Activated CD4-positive, alpha-beta T cell treated with anti-CD3 and anti-CD28 coated beads for 36 hours (primary cell): ENCODE measurements at places on chromosomes 1 and 21.

- DNase-seq = no peak
These were observed 9.7 kb downstream of the DBT start for GRCh38 chr1:100239961-100240360.

DNA sequence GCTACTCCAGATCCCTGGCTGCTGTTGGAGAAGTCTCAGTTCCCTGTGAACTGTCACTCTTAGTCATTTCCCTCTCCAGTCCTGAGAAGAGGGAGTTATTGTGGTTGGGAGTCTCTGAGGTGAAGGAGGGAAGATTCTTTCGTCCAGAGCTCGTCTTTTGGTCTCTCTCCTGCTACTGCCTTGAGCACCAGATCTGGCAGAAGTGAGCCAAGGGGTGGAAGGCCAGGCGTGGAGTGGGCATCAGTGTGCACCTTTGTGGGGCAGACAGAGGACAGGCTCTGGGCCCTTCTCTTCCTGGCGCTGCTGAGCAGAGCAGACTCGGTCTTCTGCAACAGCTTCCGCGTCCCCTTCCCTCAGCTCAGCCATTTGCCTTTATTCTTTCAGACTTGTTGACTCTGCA lies 19.1 kb downstream of the CLCN6 start:
- DNase-seq = no peak

GRCh38 chr1:36175137-36176095 lies 19.5 kb downstream of the MAP7D1 start:
- DNase-seq = no peak

GRCh38 chr1:201888282-201889089 lies at the start of gene SHISA4:
Gene SHISA4 (plus strand): TSS chr1:201888898. CDS start chr1:201888995, 97 bp downstream.
- DNase-seq = peak; percentile 23

DNA sequence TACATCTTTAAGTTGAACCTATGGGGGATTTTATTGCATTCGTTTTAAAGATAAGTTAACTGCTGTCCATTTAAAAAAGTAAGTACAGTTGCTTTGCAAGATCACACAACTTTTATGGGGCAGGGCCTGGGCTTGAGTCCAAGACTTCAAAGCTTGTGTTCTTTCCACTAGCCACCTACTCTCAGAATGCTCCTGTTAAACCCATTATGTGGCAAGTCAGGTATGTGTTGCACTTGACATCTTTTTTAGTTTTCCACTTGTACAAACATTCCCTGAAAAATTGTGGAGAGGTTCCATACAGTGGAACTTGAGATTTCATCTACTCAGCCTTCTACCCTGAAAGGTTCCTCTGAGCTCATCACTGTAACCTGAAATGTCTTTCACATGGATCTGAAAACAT lies 235.5 kb upstream of the SGIP1 start:
- no peak for DNase-seq

GRCh38 chr1:4854367-4854766 lies 200.0 kb downstream of the AJAP1 start:
- DNase-seq = no peak

GRCh38 chr21:33036430-33037162 lies 10.9 kb downstream of the OLIG2 start:
- DNase-seq = peak; percentile 35

DNA sequence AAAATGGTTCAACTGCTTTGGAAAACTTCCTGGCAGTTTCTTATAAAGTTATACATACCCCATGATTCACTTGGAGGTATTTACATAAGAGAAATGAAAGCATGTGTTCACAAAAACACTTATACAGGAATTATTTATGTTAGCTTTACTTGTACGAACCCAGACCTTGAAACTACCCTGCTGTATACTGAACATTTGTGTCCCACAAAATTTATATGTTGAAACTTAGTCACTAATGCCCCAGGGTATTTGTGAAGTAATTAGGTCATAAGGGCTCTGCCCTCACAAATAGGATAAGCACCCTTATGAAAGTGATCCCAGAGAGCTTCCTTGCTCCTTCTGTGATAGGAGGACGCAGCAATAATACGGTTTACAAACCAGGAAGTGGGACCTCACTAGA lies 42.7 kb upstream of the B3GALT2 start:
- no peak for DNase-seq

- no peak for DNase-seq
These were observed 3.7 kb upstream of the PEX11B start for GRCh38 chr1:145922266-145922665.

GRCh38 chr1:204915861-204916495 lies 45.3 kb downstream of the NFASC start:
- no peak for DNase-seq

DNA sequence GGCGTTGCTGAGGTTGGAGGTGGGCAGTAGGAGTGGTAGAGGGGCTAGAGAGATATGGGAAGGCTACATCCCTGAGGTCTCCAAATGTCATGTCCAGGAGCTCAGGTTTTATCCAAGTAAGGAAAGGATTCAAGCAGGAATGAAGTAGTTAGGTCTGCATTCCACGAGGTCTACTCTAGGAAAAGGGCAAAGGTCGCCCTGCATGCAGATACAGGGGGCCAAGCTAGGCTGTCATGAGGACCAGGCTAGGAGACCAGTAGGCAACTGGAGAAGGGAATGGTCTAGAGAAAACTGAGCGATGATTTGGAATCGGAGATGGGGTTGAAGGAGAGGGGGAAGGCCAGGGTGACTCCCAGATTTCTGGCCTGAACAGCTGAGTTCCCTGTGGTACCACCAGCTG lies 48.7 kb downstream of the IRF2BP2 start:
- no peak for DNase-seq

DNA sequence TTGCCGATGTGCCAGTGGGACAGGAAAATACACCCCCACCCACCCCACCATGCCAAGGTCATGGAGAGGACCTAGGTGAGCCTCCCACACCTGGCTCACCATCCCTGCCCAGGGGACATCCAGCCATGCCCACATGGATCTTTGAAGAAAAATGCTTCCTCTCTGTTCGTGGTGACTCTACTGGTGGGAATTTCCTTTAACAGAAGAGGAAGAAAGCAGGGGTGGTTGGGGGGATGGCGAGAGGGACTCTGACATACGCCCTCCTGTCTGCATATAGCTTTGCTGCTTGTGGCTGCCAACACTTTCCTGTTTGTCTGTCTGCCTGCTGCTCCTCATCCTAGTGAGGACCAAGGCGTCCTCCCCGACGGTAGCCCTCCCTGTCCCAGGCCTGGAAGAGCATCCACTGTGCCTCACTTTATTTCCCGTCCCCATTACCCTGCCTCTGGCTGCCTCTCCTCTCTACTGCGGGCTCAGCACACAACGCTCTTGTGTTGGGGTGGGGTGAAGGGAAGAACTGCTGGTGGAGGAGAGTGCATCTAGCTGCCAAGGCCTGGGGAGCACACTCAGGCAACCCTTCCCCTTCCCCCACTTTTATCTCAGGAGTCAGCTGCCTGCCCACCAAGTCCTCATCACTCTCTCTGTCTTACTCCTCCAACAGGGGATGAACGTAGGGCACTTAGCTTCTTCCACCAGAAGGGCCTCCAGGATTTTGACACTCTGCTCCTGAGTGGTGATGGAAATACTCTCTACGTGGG lies 2.5 kb downstream of the SEMA4A start:
- peak; percentile 30 for DNase-seq

DNA sequence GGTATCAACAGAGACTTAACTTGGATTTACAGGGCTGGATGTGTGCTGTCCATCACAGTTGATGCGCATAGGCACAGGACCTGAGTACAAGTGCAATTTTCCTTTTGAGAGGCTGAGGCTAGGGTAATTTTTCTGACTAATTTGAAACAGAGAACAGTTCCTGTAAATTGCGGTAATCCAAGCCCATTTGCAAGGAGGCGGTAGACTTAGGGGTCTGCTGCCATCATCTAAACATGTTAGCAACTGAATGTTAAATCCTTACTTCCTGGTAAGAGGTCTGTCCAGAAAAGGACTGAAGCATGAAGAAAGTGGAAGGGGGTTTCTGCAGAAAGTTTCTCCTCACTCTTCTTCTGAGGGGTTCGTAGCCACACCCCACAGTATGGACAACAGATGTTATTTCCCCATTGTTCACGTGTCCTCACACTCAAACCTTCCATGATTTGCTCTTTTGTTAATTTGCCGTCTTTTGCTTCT lies 23.7 kb upstream of the C1orf198 start:
- no peak for DNase-seq

DNA sequence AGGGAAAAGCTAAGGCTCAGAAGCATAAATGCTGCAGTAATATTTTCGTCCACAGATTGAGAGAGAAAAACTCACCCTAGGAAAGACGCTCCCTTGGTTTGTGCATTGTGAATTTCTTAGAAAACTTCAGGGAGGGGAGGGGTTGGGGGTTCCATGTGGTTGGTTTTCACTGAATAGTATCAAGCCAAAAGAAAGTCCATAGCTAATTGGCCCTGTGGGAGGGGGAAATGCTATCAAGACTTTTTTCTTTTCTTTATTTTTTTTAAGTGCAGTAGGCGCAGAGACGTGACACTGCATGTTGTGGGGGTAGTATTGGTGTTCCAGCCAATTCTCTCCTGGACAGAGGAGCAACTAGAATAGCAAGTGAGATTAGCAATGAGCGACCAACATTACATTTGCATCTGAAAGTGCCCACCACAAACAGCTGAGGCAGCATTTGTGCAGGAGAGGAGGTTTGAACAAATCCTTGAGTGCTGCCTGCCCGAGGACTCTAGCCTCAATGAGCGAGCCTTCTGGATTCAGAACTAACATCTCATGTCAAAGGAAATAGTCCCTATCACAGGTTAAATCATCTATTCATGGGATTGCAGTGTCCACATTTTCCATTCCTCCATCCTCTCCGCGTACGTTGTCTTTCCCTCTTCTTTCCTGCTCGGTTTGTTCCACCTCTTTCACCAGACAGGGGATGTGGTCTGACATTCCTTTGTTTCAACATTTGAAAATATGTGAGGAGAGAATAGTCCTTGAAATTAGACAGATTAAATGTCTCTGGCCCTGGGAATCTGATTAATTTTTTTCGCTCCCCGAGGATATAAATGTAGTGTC lies 118.0 kb upstream of the MARK1 start:
- no peak for DNase-seq

- DNase-seq = no peak
These were observed 31.3 kb downstream of the CENPF start for GRCh38 chr1:214634267-214634666.

GRCh38 chr1:65480684-65481405 lies 60.4 kb downstream of the LEPR start:
- DNase-seq = no peak

DNA sequence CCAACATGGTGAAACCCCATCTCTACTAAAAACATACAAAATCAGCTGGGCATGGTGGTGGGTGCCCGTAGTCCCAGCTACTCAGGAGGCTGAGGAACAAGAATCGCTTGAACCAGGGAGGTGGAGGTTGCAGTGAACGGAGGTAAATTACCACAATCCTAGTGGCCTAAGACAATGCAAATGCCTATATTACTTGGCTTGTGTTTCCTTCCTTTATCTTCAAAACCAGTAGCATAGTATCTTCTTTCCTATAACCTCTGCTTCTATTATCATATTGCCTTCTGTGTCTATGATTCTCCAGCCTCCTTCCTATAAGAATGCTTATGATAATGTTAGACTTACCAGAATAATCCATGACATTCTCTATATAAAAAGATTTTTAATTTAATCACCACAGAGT lies 156.2 kb upstream of the RGS18 start:
- DNase-seq = peak; percentile 5

GRCh38 chr1:193448682-193449461 lies 262.5 kb upstream of the B3GALT2 start:
- DNase-seq = peak; percentile 25

DNA sequence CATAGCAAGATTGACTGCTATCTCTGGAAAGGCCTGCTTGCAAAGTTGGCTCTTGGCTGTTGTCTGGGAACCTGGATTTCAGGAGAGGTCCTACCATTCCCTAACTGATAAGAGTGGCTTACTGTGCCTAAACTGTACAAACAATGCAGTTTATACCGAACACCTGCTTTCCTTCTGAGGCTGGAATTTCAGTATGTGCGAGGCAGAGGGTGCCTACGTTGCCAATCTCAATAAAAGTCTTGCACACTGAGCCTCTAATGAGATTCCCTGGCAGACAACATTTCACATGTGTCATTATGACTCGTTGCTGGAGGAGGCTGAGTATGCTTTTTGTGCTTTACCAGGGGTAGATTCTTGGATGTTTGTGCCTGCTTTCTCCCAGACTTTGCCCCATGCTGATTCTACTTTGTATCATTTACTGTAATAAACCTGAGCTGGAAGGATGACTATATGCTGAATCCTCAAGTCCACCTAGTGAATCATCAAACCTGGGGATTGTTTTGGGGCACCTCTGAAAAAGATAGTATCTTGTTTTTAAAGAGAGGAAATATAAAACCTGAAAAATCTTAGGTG lies 58.9 kb upstream of the GNG4 start:
- DNase-seq = peak; percentile 7

GRCh38 chr1:62962014-62962812 lies 178.3 kb downstream of the ATG4C start:
- no peak for DNase-seq

GRCh38 chr1:39575191-39576015 lies 1.2 kb downstream of the PABPC4 start:
- DNase-seq = peak; percentile 69

DNA sequence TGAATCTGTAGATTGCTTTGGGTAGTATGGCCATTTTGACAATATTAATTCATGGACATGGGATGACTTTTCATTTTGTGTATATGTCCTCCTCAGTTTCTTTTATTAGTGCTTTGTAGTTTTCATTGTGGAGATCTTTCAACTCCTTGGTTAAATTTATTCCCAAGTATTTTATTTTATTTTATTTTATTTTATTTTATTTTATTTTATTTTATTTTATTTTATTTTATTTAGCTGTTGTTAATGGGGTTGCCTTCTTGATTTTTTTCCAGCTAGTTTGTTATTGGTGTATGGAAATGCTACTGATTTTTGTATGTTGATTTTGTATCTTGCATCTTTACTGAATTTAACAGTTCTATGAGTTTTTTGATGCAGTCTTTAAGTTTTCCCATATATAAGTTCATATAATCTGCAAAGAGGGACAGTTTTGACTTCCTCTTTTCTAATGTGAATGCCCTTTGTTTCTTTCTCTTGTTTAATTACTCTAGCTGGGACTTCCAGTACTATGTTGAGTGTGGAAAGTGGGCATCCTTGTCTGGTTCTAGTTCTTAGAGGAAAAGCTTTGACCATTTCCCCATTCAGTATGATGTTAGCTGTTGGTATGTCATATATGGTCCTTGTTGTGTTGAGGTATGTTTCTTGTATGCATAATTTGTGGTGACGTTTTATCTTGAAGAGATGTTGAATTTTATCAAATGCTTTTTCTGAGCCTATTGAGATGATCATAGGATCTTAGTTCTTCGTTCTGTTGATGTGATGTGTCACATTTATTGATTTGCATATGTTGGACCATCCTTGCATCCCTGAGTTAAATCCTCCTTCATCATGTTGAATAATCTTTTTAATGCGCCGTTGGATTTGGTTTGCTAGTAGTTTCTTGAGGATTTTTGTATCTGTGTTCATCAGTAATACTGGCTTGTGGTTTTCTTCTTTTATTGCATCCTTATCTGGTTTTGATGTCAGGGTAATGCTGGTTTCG lies 14.3 kb downstream of the CEPT1 start:
- DNase-seq = no peak

GRCh38 chr1:12143631-12144155 lies 23.1 kb upstream of the TNFRSF1B start:
- peak; percentile 51 for DNase-seq
